Endothelial cell of umbilical vein (primary cell): ENCODE measurements at places on chromosomes 3 and 15. TPM values are rescaled to one million over a fixed set of nuclear protein-coding genes. Genes with fewer than 3 reads are reported as not detected.

Gene TTC23
- total RNA-seq = 18.6 and 27.3 TPM in 2 replicates

Gene CLDN16
- not detected in 2 replicates for total RNA-seq

Gene PFN2
- total RNA-seq = 97.1 and 124 TPM in 2 replicates

Gene POTEB2
- not detected in 2 replicates for total RNA-seq

Gene TERC
- total RNA-seq = 6.1 and 10.0 TPM in 2 replicates

Gene SLC30A4
- 3.8 and 3.9 TPM in 2 replicates for total RNA-seq

Gene TM6SF1
- 26.5 and 26.8 TPM in 2 replicates for total RNA-seq

Gene MME
- 8.4 and 10.5 TPM in 2 replicates for total RNA-seq

Gene ERICH6
- not detected in 2 replicates for total RNA-seq

Gene CAMKV
- not detected in 2 replicates for total RNA-seq

Gene THAP10
- total RNA-seq = 2.7 and 4.0 TPM in 2 replicates

Gene THSD4
- total RNA-seq = 20.2 and 25.4 TPM in 2 replicates

Gene MELTF
- 1.3 and 2.3 TPM in 2 replicates for total RNA-seq

Gene MASP1
- total RNA-seq = 0.31 TPM in 1 of 2 replicates, not detected in the other

Gene DLG1
- total RNA-seq = 66.0 and 80.1 TPM in 2 replicates

Gene DPPA4
- not detected in 2 replicates for total RNA-seq

Gene NAA80
- 9.0 and 9.7 TPM in 2 replicates for total RNA-seq

Gene HLTF
- 23.2 and 24.6 TPM in 2 replicates for total RNA-seq

Gene FETUB
- not detected in 2 replicates for total RNA-seq

Gene RASGRP1
- total RNA-seq = 0.38 TPM in 1 of 2 replicates, not detected in the other

Gene P2RY13
- total RNA-seq = not detected in 2 replicates

Gene REC114
- not detected in 2 replicates for total RNA-seq

Gene FILIP1L
- total RNA-seq = 29.2 and 29.9 TPM in 2 replicates

Gene GABRR3
- not detected in 2 replicates for total RNA-seq

Gene SUSD5
- 15.3 and 18.8 TPM in 2 replicates for total RNA-seq

Gene PPIB
- 818 and 840 TPM in 2 replicates for total RNA-seq

Gene MESP1
- 1.0 and 1.7 TPM in 2 replicates for total RNA-seq
